ENCODE measurements at places on chromosomes 7 and 10.

- DNase-seq: no peak
Measured at GRCh38 chr10:132247943-132248342, 59.8 kb downstream of the STK32C start.

DNA sequence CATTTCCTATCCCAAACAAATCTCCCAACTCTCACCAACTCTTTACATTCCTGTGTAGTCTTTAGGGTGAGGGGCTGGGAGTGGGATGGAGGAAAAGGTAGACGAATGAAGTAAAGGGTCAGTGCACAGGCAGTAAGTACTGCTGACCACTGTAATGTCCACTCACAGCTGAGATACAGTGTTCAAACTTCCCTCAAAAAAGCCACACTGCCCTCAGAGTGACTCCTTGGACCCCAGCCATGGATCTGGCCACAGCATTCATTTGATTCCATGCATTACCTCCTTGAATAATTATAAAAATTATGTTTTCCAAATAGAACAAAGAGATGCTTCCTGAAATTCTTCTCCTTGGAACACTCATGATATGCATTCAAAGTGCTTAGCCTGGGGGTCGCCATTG is 19.8 kb upstream of the HIPK2 start:
- no peak for DNase-seq

DNA sequence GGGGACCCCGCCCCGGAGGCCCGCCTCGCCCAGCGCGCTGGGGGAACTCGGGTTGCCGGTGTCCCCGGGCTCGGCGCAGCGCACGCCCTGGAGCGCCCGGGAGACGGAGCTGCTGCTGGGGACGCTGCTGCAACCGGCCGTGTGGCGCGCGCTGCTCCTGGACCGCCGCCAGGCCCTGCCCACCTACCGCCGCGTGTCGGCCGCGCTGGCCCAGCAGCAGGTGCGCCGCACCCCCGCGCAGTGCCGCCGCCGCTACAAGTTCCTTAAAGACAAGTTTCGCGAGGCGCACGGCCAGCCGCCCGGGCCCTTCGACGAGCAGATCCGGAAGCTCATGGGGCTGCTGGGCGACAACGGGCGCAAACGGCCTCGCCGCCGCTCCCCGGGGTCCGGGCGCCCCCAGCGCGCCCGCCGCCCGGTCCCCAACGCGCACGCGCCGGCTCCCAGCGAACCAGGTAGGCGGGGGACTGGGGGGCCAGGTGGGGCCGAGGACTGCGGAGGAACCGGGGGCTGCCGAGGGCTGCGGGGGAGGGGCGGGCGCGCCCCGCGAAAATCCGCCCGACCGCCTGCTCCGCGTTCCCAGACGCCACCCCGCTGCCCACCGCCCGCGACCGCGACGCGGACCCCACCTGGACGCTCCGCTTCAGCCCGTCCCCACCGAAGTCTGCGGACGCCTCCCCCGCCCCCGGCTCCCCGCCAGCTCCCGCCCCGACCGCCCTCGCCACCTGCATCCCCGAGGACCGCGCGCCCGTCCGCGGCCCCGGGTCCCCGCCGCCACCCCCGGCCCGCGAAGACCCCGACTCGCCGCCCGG is 574 bp downstream of the UTF1 start:
- DNase-seq: no peak

DNA sequence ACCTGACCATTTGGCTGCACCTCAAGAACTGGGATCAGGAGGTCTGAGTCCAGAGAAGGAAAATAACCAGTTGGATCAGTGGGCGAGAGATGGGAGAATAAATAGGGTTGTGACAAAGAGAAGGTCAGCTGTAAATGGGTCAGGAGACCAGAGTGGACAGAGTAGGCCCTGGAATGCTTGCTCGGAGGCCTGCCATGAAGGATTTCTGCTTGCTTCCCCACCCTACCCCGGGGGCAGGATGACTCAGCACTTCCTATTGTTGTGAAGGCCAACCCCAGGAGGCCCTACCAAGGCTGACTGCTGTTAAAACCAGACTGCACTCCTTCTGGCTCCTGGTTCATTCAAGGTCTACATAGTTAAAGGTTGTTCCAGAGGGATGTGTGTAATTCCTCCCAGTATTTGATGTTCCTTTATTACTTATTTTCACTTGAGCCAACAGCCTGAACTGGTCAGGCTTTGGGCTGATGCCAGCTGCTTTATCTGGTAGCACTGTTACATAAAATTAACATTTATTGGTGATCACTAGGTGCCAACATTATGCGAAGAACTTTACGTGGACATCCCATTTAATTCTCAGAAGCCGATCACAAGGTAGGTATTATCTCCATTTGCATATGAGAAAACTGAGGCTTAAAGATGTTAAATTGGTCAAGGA is 27.3 kb upstream of the IFRD1 start:
- no peak for DNase-seq

GRCh38 chr10:133224756-133225372 is 5.2 kb upstream of the UTF1 start:
- no peak for DNase-seq

DNA sequence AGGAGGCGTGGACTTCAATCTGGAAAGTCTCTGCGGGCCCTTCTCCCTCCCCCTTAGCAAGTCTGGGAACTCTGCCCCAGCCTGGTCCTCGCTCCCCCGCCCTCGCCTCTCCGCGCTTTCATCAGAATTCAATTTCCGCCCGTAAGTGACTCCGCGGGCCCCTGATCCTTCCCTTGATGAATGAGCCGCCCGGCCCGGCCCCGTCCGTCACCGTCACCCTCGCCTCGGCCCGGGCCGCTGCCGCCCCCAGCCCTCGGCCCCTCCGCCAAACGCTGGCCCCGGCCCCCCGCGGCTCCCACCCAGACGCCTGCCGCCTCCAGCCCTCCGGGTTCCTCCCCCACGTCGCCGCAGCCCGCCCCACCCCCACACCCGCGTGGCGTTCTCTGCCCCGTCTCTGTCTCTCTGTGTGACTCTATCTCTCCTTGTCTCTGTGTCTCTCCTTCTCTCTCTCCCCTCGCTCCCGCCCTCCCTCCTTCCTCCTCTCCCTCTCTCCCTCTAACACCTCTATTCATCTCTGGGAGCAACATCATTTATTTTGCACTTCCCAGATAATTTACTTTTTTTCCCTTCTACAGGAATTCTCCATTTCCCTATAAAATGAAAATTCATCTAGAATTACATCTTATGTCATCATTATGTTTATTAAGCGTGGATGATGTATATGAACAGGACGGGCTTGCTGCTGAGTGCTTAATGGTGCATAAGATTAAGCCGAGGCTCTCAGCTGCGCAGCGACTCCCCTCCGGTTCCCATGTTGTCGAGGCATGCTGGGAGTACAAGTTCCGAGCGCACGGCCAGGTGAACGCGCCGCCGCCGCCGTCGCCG is 91.2 kb upstream of the PAX2 start:
- no peak for DNase-seq

GRCh38 chr7:46165276-46165675 is 244.2 kb upstream of the IGFBP3 start:
- no peak for DNase-seq

GRCh38 chr7:33185786-33186185 is 56.4 kb downstream of the BBS9 start:
- no peak for DNase-seq

- DNase-seq: no peak
Measured at GRCh38 chr7:30851651-30852307, 59.9 kb upstream of the AQP1 start.

GRCh38 chr7:106033735-106034134 is 70.7 kb downstream of the CDHR3 start:
- DNase-seq: no peak

- no peak for DNase-seq
Measured at GRCh38 chr7:29086545-29086944, 59.8 kb downstream of the CPVL start.

DNA sequence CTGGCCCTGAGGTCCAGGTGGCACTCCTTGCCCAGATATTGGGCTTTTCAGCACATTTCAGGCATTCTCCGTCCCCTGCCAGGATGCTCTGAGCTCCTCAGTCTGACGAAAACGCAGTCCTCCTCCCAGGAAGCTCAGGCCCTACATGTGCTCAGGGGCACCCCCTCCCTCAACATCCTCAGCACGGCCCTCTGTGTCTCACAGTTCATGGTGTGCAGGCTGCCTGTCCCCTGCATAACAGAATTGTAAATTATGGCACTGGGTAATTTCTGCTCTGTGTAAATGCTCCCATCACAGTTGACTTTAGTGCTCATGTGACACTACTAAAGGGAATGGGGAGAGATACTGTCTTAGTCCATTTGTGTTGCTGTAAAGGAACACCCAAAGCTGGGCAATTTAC is 563.8 kb downstream of the DNAJB6 start:
- no peak for DNase-seq

DNA sequence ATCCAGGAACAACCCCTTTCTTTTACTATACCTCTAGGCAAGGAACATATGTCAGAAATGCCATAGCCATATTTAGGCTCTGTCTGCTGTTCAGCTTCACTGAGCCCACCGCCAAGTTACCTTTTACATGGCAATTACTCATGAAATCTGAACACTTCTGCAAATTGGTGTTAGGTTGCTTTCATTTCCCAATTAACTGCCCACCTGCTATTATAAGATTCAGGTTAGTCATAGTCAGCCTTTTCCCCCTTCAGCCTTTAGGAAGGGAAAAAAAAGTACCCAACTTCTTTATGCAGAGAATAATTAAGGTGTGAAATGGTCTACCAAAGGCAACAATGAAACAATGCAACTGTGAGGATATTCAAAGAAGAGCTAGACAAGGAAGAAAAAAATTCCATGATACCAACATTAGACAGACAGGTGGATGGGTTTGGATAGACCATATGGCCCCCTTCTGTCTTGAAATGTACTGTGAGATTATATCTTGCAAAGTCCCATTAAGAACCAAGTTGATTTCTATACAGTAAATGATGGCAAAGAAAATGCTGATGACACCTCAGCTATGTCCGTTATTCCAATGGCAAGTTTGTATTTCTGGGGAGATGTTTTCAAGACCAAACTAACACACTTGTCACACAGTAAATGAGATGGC is 442.1 kb upstream of the NRP1 start:
- DNase-seq: no peak

GRCh38 chr10:23422003-23422411 is 16.9 kb upstream of the OTUD1 start:
- DNase-seq: peak; percentile 4

DNA sequence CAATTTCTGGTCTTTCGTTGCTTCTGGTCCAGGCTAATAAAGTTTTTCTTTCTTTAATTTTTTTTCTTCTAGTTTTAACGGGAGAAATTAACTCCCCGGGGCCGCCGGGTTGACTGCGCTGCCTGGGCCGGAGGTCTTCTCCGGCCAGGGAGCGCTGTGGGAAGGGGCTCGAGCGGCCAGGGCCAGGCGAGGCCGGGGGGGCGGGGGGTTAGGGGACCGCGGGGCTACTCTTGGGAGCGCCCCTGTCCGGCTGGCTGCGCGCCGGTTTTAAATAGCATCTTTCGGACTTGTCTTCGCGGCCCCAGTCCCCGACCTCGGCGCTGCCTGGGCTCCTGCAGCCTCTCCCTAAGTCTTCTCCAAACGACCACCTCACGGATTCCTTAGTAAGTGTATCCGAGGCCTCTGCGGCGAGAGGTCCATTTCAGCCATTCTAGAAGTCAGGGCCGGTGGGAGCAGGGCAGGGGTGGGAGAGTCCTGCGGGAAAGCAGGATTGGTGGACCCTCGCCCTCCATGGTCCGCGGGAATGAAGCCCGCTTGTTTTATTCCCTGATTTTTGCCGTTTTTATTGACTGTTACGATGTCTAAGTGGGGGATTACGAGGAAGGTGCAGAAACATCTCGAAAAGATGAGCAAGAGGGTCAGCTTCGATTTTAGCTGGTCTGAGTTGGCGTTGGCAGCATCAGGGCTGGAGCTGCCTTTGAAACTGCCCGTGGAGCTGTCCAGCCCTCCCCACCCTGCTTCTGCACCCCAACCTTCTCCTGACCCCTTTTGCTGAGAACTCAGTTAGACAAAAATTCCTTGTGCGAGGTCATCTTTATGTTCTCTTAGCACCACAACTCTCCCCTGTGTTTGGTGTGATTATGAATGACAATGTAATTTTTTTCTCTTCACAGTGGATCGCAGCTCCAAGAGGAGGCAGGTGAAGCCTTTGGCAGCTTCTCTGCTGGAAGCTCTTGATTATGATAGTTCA is 555 bp downstream of the PHF14 start:
- DNase-seq: no peak

DNA sequence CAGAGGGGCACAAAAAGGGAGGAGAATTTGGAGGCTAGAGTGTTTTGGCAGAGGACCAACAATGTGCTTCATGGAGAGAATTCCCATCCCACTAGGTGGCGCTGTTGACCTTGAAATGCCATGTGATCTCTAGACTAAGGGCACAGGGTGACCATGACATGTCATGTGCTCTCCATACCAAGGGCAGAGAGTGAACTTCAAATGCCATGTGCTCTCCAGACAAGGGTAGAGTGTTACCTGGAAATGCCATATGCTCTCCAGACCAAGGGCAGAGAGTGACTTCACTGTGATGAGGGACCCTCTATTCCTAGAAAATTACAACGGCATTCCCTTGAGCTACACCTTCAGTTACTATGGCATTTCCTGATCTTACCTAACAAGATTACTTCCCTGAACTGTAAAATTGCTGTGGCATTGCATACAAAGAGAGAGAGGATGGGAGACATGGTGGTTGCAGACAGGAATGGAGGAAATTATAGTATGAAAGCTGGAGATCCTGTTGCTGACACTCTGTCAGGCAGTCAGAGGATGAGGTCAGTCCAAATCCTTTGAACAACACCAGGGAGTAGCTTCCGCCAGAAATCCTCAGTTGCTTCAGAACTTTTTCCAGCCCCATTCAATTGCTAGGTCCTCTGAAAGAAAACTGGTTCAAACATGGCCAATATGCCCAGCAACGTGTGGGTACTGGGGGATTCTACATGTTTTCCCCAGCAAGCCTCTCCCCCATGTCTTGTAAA is 60.9 kb upstream of the ACSM6 start:
- no peak for DNase-seq
